AG08395 (cell line): ENCODE measurements at places on chromosomes 11 and 22.
A peak's percentile ranks its signal among the peaks of the same experiment; 100 is the strongest.

DNA sequence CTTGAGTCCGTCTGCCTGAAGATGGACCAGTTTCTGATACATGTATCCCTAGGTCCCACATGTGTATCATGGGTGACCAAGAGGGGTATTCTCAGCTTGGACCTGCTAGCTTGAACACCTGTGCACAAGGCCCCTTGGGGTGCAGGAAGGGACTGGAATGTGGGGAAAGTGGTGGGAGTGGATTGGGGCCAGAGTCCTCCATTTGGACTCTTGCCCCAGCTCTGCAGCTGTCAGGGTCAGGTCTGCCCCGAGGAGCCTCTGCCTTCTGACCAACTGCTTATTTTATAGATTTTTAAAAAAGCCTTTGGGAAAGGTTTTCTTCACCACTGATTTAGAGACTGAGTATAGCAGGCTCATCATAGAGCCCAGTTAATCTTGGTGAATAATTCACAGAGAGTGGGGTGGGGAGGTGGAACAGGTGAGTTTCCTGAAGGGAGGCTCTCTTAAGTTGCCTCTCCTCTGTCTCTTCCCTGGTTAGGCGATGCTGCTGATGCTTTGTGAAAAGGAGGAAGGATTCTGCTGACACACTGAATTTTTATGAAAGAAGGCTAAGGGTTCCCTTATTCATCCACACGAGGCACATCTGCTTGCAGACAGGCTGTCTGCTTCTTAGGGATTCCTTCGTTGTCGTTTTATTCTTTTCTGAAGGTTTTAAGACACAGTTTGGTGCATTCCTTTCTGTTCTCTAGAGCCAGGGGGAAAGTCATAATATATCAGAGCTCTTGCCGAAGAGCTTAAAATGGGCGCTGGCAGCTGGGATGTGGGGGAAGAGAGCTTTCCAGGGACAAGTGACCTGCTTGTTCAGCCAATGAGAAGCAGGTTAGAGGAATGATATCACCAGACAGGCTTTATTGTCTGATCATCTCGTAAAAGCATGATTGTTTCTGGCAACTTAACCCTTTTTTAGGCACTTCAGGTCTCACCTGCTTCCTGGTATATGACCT is 19.9 kb downstream of the TRIM44 start:
- peak; percentile 12 for DNase-seq

DNA sequence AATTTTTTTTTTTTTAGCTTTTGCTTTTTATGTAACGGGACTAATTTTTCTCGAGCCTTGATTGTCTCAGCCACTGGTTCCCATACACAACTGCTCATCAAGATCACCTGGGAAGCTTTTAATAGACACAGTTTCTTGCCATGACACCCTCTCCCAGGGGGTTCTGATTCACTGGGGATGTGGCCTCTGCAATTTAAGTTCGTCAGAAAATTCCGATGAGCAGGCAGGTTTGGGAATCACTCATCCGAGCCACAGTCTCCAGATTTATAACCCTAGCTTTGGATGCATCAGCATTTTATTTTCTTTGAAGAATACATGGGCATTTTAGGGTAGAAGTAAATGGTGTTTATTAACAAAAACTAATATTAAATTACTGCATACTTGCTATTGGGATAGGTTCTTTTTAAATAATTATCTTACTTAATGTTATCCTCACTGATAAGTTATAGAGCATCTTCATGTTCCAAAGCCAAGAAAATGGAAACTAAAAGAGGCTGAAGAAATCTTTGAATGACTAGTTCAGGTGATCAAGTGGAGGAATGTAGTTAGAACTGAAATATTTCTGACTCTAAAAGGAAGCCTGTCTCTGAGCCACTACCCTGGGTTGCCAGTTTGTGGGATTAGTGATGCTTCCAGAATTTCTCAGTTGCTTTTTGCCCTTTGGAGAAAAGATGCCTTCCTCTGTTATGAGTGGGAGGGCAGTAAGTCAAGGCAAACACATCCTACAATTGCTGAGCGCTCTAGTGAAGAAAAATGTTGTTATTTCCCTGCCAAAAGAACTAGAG is 319.0 kb downstream of the DDX10 start:
- no peak for DNase-seq

GRCh38 chr22:34414467-34415440 is 494.5 kb upstream of the LARGE1 start:
- DNase-seq, result peak; percentile 53

DNA sequence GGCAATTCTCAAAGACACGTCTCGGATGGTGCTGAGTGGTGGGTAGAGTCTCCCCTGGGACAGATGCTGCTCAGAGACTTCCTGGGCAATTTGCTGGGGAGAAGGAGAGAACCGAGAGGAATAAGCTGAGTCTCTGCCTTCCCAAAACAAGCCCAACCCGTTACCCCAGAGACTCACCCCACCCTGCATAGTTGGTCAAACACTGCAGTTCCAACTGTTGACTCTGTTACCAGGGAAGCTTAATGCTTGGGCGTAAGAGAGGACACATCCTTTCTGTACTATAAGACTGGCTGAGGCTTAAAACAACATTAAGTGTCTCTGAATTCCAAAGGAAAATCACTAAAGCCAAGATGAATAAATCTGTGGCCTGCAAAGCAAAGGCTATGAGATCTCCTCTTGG is 68.1 kb downstream of the CCDC81 start:
- no peak for DNase-seq

DNA sequence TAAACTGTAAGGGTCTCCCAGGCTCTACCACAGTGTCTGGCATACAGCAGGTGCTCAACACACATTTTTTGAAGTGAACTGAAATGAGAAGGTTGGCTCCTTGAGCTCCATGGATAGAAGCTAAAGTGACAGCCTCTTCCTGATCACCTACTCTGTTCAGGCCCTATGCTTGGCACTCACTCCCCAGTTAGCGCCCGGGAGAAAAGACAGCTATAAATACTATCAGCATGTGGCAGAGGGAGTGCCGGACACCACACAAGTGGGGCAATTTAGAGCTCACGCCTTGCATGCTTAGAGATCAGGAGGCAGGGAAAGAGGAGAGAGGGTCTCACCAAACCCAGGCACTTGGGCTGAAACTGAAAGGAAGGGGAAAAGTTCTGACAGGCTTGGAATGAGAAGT is 195.5 kb downstream of the BUD13 start:
- DNase-seq, result no peak

DNA sequence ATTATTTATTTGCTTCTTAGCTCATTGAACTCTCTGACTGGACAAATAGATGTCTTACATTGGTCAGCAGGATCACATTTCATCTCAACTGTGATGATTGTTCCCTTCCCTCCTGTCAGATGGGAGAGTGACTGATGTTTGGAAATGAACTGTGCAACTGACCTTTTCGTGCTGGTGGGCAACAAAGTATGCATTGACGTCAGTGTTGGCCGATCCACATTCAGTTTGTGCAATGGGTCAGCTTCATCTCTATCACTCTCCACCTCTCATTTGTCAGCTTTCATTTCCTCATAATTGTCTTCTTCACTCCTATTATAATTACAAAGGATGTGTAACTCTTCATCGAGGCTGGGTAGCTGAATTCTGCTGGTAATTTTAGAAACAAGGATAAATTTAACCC is 71.3 kb downstream of the PPP2R1B start:
- peak; percentile 53 for DNase-seq

GRCh38 chr11:131471976-131472375 is 101.6 kb downstream of the NTM start:
- DNase-seq, result no peak

DNA sequence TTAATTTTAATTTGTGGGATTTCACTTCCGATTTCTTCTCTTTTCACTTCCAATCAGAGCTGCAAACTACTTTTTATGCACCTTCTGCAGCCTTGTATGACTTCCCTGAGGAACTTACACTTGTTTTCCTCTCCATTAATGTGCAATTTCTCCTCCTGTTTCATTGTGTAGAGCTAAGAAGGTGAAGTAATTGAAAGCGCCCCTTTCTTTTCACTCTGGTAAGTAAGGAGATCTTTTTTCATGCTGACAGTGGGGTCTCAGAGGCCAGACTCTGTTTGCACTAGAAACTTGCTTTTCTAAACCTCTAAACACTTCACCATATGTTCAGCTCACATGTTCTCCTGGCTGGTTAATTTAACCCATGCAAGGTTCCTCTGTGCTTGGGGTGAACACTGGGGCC is 117.0 kb downstream of the FANCF start:
- DNase-seq, result no peak

GRCh38 chr11:10305964-10306918 is 1.4 kb downstream of the ADM start:
- DNase-seq, result no peak

DNA sequence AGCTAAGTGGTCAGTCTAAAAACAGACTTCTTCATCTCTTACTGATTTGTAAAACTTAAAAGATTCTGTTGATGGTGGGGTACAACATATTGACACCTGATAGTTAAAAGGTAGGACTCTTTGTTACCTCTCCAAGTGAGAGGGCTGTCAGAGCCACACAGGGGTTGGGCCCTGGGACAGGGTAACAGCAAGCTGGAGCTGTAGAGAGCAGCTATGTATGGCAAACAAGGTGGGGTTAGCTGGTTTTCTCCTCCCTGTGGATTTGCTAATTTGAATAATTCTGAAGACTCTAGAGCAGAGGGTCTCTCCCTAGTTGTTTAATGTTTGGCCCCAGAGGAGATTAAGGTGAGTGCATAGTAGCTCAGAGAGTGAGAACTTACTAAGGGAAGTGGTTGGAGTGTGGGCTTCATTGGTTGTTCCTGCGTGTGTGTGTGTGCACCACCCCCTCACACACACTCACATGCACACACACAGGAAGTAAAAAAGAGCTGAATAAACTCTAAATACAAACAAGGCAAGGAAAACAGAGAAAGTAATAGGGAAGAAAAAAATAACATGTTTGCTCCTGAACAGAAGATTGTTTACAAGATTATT is 9.2 kb upstream of the GAS2 start:
- no peak for DNase-seq

- no peak for DNase-seq
Observed at GRCh38 chr11:86274503-86274902, 27.5 kb upstream of the HIKESHI start.

DNA sequence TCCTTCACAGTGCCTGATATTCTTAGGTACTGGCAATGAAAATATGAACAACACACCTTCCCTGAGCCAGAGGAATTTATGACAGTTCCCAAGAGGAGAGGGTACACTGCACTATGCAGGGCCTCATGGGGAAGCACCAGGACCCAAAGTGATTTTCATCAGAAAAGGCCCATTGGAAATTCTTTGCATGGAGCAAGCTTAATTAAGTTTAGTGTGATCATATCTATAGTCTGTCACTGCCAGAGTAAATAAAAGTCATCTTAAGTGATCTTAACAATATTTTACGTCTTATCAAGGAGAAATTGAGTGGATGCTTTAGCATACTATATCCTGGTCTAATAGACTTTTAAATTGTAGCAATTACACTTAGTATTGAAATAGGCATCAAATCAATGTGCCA is 86.5 kb downstream of the ACER3 start:
- DNase-seq, result no peak

DNA sequence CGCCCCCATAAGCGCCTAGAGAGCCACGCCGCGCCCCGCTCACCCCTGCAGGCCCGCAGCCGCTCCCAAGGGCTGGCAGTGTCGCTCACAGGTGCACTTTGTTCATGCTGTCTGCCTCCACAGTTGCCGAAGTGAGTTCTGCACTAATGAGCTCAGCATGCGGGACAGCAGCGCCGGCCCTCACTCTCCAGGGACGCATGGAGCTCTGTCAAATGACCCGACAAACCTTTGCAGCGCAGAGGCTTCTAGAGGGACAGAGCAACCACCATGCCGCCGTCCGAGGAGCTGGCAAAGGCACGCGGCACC is 170.7 kb downstream of the OPCML start:
- DNase-seq, result no peak

DNA sequence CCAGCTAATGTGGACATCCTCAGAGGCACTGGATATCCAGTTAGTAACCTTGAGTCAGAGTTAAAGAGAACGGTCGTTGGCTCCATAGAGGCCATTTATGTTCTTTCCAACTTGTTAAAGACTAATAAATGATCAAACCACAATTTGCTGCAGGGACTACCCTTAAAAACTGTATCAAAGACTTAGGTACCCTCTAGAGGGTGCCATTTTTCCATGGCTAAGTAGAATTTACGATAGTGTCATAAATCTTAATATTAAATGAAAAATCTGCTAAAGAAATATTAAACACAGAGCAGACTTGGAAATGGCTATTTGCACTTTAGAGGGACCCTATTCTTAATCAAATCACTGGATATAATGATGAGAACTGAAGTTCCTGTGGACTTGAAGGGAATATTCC is 685.2 kb upstream of the CHORDC1 start:
- DNase-seq, result no peak

DNA sequence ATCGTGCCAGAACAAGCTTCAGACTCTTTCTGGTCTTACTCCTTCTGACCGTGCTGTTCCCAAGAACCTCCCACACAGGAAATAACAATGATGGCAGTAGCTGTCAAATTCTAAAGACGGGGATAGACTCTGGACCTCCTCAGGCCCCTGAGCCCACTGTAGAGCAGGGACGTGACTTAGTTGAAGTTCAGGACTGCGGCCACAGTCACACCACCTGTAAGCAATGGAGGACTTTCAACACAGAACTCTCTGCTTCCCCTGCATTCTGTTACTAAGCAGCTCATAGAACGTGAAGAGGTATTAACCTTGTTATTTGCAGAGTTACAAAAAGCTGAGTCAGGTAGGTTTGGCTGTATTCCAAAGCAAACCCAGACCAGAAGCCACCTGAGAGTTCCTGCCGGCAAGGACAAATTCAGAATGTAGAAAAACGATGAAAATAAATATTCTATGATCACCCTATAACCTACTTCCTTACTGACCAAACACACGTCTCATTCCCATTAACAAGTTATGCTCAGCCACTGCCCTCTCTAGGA is 12.7 kb downstream of the TMEM45B start:
- no peak for DNase-seq

DNA sequence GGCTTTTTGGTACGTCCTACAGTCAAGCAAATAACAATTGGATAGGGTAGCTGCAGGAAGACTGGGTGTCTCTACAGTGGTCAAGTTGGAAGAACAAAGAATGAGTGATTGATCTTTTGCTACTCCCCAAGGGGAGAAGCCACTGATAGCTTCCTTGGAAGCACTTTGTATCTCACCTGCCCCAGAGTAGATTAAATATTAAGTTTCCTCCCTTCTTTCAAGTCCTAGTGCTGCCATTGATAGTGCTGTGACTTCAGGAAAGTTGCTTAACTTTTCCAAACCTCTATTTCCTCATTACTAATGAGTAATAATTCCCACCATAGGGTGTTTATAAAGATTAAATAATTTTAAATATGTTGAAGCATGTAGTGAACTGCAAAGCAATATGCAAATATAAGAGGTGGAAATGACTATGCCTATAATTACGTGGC is 35.6 kb upstream of the EHF start:
- DNase-seq, result no peak

DNA sequence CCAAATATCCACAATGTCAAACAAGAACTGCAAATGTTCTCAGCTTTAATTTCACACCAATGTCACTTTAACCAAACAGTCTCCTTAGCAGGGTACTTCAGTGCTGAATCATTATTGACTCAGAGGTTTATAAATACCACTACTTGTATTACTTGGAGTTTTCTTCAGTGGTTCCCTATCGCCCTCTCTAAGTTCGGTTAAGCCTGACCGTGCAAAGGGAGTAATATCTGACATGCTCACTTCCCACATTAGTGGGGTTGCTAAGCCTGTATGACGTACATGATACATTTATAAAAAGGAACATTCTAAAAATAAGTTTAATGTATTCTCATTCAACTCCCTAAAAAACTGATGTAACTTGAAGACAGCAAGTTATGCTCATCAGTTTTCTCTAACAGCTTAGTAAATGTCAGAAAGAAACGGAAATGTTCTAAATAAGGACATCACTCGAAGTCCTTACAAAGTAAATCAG is 93.1 kb upstream of the ZC3H12C start:
- peak; percentile 89 for DNase-seq

- no peak for DNase-seq
Observed at GRCh38 chr11:60942219-60942618, 9.8 kb downstream of the SLC15A3 start.

GRCh38 chr11:14655435-14655834 is 11.8 kb downstream of the PDE3B start:
- no peak for DNase-seq
